Activated naive CD4-positive, alpha-beta T cell (primary cell): ENCODE measurements at places on chromosomes 7 and 10.

DNA sequence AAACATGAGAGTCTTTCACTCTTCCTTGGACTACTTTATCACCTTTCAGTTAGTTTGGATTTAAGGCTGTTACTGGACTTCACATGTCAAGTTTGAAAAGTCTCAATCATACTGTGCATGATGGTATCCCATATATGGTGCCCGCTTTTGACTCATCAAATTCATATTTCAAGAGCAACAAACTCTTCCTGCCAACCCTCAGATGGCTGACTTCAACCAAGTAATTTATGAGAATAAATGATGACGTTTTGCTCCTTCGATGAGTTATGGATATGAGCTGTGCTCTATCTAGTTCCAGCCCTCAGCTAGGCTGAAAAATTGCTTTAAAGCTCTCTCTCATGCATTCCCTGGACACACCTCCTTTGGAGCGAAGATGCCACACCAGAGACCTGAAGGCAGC is 110.3 kb upstream of the RSU1 start:
- DNase-seq, result no peak

- no peak for DNase-seq
Measured at GRCh38 chr10:130340816-130341215, 204.6 kb downstream of the GLRX3 start.

DNA sequence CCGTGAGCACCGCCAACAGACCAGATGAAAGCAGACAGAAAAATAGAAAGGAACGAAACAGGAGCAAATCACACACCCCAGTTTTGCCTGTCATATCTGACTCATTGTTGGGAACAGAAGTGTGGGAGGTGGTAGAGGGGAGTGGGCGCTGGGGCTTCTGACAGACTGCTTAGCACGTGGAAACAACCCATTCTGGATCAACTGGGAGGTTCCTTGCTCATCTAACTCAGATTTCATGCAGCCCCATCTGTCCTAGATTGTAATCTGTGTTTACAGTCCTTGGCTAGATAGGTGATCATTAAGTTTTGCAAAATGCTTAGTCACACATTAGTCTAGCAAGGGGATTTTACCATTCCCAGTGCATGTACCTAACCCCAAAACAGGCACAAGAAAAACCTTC is 154.1 kb downstream of the NRP1 start:
- no peak for DNase-seq

DNA sequence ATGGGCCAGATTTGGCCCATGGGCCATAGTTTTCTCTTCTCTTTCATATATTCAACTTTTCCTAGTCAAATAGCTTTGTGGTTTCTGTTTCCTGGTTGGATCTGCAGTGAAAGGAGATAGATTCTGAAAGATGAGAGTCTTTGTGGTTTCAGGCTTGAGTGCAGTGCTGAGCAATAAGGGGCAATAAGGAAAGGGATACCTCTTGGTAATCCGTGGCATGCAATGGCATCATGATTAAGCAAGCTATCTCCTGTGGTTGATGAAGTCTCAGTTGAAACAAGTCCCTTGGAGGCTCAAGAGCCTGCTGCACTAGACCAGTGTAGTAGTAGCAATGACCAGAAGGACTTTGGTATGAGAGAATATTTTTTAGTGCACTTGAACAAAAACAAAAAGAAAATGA is 187.7 kb upstream of the CNTNAP2 start:
- no peak for DNase-seq

DNA sequence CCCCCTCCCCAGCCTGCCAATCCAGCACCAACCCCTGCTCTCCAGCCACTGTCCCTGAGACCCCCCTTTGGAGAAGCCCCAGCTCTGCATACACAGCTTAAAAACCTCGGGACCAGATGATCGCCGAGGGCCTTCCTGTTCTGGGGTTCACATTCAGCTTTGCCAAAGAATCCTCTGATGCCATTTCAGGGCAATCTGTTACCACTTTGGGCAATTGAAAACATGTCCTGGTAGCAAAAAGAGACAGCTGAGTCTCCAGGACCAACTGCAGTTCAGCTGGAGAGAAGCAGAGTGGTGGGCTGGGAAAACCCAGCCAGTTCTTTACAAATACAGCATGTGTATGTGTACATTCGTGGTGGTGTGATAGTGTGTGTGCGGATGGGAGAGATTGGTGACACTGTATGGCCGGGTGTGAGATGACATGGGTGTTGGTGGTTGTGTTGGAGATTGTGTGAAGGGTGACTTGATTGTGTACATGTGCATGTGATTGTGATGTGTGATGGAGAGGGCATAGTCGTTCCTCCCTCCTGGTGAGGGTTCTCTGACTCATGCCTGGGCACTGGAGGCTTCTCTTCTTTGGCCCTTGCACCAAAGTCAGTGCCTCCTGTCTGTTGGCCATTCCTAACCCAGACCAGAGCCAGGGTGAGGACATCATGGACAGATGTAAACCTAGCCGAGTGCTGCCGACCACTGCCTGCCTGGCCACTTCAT is 48.5 kb upstream of the AQP1 start:
- DNase-seq, result no peak
